ENCODE measurements at places on chromosomes 4 and X.
A peak's percentile ranks its signal among the peaks of the same experiment; 100 is the strongest.

DNA sequence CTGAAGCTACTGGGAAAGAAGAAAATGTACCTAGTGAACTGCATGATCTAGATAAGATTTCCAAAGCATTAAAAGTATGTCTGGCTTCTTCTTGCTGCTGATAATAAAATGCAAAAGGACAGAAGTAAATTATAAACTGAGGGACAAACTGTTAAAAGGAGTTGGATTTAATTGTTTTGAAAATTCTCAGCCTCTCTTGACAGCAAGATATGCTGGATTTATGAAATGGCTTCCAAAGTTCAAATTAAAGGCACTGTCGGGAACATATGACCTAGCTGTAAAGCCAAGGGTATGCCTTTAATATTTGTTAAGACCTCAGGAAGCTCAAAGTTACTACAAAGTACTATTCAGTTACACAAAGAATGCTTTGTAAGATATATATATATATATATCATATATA is 46.1 kb upstream of the CABS1 start:
- no peak for DNase-seq

GRCh38 chr4:20652226-20652885 is 47.9 kb upstream of the PACRGL start:
- DNase-seq, result peak; percentile 16

- peak; percentile 27 for DNase-seq
These were observed 7.2 kb downstream of the SCARB2 start for GRCh38 chr4:76206222-76206942.

- DNase-seq, result no peak
These were observed 108.7 kb upstream of the FUNDC1 start for GRCh38 chrX:44651358-44651757.

- DNase-seq, result no peak
These were observed 27.2 kb downstream of the OCIAD1 start for GRCh38 chr4:48858130-48858529.

DNA sequence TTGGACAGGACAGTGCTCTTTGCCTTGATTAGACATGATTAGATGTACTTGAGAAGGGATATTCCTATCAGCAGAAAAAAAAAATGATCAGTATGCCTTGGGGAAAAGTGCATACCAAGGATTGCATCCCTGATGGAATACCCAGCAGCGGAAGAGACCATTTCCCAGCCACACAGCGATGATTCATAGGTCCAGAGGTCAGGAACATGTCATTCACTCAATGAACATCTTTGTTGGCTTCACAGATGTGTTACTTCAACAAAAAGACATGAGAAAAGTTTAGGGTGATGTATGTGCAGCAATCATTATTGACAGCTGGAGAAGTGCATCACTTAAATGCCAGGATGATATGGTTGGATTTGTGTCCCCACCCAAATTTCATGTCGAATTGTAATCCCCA is 293.5 kb downstream of the ZNF674 start:
- peak; percentile 85 for DNase-seq

- no peak for DNase-seq
These were observed 123.0 kb downstream of the ENPP6 start for GRCh38 chr4:184094532-184095159.

DNA sequence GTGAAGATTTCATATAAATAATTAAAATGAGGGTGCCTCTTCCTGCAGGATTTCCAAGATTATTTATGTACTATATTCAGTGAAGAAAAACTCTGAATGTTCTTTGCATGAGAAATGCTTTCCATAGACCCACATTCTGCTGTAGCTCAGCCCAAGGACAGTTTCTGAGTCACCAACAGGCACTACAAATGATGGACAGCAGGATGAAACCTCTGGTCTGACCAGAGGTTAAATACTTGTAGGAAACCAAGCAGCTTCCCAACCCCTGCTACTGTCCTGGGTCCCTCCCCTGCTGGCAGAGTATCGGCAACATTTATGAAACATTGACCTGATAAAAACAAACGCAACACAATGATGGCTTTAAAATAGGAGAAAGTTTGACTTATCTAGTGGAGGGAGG is 73.1 kb downstream of the CXXC4 start:
- DNase-seq, result no peak

- peak; percentile 31 for DNase-seq
These were observed 94.2 kb downstream of the TENM3 start for GRCh38 chr4:182337366-182337765.

- no peak for DNase-seq
These were observed 418.9 kb downstream of the CCSER1 start for GRCh38 chr4:90546114-90546513.

GRCh38 chr4:38177035-38177546 is 216.9 kb downstream of the PTTG2 start:
- DNase-seq, result no peak

DNA sequence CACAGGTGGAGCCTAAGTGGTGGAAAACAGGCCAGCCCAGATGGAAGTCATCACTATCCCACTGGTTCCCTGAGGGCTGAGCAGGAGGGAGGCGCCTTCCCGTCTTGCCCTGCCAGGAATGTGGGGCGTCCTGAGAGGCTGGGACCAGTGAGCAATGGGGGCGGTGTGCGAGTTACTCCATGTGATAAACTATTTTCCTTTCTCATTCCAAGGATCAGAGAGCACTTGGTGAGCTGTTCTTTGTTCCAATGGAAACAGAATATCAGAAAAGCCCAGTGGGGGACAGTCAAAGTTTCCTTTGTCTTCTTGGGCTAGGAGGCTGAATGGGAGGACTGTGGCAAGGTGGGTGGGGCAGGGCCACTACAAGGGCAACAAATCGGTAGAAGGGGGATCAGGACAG is 86.2 kb downstream of the NHSL2 start:
- DNase-seq, result peak; percentile 72

DNA sequence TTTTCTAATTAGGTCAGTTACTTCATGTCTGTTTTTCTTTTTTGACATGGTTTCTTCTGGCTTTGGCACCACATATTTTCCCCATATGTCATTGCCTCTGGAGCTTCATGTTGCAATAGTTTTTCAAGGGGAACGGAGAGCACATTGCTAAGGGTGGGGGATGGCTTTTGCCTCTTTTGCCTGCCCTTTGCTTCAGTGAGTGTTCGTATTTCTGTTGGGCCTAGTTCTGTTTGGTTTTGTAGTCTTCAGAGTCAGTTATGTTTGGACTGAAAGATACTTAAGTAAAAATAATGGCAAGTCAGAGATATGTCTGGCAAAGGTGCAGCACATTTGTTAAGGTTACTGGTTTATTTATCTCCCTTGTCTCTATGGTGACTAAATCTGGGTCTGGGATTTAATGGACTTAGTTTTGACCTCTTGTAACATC is 29.1 kb downstream of the FHL1 start:
- DNase-seq, result peak; percentile 92

DNA sequence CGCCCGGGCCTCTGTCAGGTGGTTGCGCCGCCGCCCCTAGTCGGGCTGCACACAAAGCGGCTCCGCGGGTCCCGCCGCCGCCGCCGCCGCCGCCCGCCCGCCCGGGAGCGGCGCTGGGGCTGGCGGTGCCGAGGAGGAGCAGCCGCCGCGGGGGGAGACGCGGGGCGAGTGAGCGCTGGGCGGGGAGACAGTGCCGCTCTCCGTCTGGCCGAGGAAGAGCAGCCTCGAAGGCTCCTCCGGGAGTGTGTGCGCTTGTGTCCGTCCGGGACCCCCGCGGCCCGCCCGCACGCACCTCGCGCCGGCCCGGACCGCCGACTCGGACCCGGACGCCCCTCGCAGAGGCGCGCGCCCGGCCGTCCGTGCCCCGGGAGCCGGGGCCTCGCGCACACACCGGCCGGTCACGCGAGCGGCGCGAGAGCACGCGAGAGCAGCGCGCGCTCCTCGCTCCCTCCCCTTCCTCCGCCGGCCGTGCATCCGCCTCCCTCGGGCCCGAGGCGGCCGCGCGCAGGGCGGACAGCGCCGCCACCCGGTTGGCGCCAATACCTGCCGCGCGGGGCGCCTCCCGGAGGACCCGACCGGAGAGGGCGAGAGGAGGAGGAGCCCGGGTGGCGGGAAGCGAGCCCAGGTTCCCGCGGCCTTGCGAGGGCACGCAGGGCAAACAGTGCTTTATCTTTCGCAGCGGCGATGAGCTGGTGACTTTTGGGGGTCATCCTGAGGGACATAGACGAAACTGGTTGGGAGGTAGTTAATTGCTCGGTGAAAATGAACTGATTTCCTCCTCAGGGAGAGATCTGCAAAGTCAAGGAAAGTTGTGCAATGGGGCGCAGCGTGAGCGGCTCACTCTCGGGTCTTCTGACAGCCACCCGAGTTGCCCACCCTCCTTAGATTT is at the start of gene PDS5A:
TSS of gene PDS5A (minus strand) at position 423 of the 889 bp plus-strand sequence. CDS start 1,334 bp downstream, outside the sequence.
- peak; percentile 89 for DNase-seq

- no peak for DNase-seq
These were observed 6.1 kb downstream of the AWAT2 start for GRCh38 chrX:70043685-70044084.
